ENCODE measurements at places on chromosomes 12 and 14.

DNA sequence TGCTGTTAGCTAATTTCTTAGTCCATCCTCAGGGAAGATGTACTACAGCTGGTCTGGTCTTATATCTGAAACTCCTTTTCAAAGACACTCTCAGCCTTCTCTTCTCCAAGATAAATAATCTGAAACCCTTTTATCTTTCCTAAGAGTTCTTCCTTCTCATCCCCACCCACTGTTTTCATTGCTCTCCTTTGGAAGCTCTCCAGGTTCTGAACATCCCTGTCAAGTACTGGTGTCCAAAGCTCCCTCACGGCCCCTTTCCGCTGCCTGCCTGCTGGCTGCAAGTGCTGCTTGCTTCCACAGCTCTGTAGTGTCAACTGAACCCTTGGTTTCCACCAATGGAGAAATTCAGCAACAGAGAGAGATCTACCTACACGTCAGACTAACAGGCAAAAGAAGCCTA lies 6.6 kb upstream of the SLC6A13 start:
- DNase-seq, result no peak

DNA sequence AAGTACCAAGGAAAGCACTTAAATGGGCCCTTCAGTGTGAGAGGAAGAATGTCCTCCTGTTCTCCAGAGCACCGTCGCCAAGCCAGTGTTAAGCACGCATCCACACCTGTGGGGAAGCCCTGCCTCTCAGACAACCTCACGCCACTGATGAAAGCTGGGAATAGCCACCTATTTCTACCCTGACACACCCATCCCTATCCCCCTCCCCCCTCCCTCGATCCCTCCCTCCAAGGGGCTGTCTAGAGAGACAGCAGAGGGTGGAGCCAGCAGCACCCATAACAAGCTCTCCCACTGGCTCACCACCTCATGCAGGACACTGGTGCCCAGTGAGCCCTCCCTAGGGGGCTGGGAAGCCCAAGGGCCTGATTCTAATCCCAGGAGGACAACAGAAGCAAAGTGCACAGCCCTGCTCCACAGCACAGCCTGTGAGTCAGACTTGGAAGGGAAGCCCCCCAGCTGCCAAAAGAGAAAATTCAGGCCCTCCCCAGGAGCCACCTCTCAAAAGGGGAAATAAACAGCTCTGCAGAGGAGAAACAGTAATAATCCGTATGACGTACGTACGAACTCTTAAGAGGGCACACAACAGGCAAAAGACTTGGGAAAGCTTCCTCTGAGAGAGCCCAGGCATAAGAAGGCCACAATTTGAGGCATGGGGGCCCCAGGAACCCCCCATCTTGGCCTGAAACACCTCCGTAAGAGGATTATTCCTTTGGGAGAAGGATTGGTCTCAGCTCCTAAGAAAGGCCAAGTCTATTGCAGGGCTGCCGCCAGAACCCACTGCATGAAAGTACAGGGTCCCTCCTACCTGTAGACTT lies 7.8 kb downstream of the PITPNM2 start:
- no peak for DNase-seq

GRCh38 chr12:75890141-75890540 lies 141.4 kb downstream of the PHLDA1 start:
- DNase-seq, result no peak

DNA sequence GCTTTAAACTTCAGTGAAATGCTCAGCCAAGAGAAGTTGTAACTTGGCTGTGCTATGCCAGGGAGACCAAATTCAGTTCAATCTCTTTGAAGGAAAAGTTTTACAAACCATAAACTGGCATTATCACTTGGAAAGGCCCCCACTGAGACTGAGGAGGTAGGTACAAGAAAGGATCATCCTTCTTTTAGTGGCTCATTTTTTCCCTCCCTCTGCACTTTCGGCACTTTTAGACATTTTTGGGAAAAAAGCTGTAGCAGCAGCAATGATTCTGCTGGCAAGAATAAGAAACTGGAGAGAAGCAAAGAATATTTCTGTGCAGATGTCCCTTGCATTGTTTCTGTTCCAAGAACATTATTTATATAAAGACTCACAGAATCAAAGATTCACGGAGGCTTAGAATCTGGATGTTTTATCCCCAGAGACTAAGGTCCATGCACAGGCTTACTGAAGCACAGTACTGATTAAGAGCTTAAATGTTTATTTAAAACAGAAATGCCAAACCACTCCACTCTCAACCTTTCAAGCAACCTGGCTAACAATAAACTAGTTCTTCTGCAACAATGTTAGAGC lies 12.3 kb downstream of the ZC2HC1C start:
- DNase-seq, result no peak

- DNase-seq, result no peak
Measured at GRCh38 chr14:66239589-66239988, 246.6 kb upstream of the CCDC196 start.

Measured in activated CD4-positive, alpha-beta memory T cell treated with anti-CD3 and anti-CD28 coated beads, Interleukin-2, amount 10 ng/mL, durations not matched to agents 7 days and 5 days (primary cell).